Endodermal cell (in vitro differentiated cells): ENCODE measurements at places on chromosomes 5 and 9. TPM values are rescaled to one million over a fixed set of nuclear protein-coding genes. Genes with fewer than 3 reads are reported as not detected.

GRCh38 chr5:134133995-134134541 is 19.6 kb downstream of the TCF7 start:
- DNase-seq = peak; percentile 39

DNA sequence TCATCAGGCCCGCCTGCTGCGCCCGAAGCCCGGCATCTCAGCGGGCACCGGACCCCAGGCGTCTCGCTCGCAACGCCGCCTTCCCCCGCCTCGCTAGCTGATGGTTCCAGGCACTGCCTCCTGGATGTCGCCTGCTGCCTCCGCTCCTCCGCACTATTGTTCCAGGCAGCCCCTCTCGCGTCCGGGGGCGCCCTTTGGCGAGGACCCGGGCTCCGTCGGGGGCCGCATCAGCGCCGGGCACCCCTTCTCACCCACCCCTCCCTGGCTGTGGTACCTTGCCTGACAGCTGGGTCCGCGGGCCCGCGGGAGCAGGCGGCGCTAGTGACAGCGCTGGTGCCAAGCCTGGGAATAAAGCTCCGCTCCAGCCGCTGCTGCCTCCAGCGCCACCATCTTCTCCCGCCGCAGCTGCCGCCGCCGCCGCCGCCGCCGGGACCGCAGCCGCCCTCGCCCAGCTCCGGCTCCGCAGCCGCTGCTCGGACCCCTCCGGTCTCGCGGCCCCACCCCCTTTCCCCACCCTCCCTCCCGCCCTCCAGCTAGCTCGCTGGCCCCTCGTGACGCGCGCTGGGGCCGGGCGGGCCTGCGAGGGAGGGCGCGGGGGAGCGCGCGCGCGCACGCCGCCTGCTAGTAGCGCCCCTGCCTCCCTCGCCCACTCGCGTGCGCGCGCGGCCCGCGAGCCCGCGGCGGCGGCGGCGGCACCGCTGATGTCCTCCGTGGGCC is at the start of gene APBA1:
Gene APBA1, minus strand, starts transcription at position 493 of the 717 bp plus-strand sequence.
- peak; percentile 80 for DNase-seq

SLCO4C1 gene
- 2.2 to 4.0 TPM (median 3.6 TPM) in 3 replicates for total RNA-seq

SPINK7 gene
- not detected in 3 replicates for total RNA-seq

DNA sequence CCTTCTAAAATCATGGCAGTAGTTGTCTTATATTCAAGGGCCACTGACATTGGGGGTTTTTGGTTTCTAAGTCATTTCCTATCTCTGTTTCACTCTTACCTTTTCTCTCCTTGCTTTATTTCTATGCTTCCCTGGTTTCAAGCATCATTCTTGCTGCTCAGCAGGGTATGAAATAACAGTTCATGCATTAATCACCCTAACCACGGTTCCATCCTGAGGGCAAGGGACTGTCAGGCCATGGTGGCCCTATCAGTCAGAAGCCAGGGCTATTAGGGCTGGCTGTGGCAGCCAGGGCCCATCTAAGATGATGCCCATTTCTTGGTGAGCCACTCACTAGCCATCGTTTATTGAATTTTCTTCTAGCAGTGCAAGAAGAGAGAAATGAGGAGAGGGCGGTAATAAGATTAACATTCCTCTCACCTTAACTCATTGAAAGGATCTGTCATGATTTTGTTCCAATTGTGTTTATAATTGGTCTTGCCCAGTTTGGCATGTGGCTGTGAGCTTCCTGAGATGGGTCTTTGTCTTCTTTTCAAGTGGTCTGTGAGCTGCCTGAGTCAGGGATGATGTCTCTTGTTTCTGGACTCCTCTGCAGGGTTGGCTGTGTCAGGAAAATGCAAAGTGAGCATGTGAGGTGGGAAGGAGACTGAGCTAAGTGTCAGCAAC is 45.2 kb downstream of the CYSTM1 start:
- DNase-seq = no peak

SPAG8 gene
- total RNA-seq = 1.2 to 1.9 TPM (median 1.7 TPM) in 3 replicates

NDUFB6 gene
- total RNA-seq = 48.8 and 53.1 TPM in 2 replicates

- no peak for DNase-seq
These were observed 72.7 kb downstream of the GHR start for GRCh38 chr5:42495914-42496313.

DNA sequence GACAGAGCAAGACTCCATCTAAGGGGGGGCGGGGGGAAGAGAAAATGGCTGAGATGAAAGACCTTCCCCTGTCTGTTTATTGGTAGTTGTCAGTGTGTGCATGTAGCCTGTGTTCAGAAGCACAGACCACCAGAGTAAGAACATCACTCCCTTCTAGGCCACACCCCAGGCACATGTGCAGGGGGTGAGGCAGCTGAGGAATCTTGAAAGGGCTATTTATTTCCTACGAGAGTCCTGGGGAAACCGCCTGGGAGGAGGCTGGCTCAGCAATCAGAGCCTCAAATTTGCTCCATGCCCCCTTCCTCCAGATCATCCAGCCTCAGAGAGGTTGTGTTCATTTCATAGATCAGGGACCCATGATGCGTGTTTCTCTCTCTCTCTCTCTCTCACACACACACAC is 7.1 kb downstream of the MYORG start:
- DNase-seq = no peak
